ENCODE measurements at places on chromosomes 3 and 15. TPM values are rescaled to one million over a fixed set of nuclear protein-coding genes. Genes with fewer than 3 reads are reported as not detected.

DNA sequence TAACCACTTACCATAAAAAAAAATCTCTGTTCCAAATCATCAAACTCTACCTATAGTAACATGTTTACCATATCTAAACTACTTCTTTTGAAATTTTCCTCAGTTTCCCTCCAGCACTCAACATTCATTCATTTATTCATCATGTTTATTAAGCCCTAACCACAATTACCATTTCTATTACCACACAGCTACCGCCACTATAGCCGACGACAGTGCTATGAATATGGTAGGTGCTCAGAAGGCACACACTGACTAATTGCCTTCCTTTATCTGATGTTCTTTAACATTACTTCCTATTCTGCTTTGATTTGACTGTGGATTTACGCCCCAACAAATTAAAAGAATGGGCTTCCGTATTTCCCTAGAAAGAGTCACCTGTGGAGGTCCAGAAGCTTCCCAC, 43.9 kb downstream of the GUCA1C start:
- no peak for DNase-seq

DNA sequence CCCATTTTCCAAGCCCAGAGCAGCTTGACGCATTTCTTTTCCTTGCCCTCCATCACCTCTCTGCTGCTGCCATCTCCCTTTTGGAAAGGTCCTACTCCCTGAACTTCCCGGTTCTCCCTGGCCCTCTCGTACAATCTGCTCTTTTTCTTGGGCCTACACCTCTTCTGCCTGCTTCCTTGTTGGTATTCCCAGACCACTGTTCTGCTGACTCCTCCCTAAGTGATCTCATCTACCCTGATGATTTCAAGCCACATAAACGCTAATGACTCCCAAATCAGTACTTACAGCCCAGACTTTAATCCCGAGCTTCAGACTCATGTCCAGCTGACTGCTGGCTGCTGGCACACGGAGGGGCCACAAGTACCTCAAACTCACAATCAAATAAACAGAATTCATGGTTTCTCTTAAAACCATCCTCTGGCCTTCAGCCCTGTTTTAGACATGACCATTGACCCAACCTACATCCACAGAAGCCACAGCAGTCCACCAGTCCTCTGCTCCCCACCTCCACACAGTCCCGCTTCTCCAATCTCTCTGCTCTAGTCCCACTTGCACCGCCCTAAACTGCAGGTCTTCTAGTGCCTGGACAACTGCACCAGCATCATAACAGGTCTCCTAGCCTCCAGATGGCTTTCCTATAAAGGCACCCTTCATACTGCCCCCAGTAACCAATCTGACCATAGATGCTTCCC, 57.6 kb downstream of the AAGAB start:
- no peak for DNase-seq

CCR8 gene
- 1.2 TPM for total RNA-seq

GRCh38 chr3:30933478-30934207, 39.2 kb upstream of the GADL1 start:
- no peak for DNase-seq

DNA sequence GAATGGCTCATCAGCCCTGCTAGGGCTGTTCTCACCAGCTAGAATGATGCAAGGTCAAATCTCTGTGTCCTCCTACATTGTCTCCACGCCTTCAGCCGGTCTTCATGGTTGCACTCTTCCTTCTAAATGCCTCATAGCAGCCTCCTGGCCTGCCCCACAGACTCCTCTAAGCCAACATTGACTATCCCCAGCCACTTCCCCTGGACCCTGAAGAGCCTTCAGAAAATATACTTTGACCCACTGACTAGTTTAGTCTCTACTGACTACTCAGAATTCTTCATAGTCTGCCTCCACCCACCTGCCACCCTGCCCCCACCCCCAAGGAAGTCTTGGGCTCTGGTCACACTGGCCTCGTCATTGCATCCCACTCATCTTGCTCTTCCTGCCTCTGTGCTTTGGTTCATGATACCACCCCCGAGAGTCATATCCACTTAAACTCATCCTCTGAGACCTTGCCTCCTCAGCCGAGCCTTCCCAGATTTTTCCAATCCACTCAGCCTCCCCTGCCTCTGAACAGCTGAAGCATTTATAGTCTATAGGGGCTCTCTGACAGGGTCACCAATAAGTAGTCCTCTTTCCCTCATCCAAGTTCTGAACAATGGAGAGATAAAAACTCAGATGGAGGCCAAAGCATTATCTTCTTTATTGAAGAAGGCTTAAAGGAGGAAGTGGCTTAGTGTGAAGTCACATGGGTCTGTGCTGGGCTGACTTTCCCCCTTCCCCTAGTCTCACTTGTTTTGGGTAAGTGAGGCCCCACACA, 9.5 kb upstream of the DOCK3 start:
- no peak for DNase-seq

GRCh38 chr3:38541806-38542205, 45.7 kb downstream of the EXOG start:
- no peak for DNase-seq

Measured in activated naive CD8-positive, alpha-beta T cell treated with anti-CD3 and anti-CD28 coated beads, Interleukin-2, amount 10 ng/mL, durations not matched to agents 7 days and 5 days (primary cell).